ENCODE measurements at places on chromosomes 12 and 14.

GRCh38 chr14:52801014-52801712, 9.8 kb upstream of the GNPNAT1 start:
- peaks cover 8% of the 10 kb centered on the region for H3K4me1 ChIP-seq
- no peaks in the 10 kb centered on the region for H3K27me3 ChIP-seq
- DNase-seq = no peak
- H3K36me3 ChIP-seq = peaks cover 5% of the 10 kb centered on the region

DNA sequence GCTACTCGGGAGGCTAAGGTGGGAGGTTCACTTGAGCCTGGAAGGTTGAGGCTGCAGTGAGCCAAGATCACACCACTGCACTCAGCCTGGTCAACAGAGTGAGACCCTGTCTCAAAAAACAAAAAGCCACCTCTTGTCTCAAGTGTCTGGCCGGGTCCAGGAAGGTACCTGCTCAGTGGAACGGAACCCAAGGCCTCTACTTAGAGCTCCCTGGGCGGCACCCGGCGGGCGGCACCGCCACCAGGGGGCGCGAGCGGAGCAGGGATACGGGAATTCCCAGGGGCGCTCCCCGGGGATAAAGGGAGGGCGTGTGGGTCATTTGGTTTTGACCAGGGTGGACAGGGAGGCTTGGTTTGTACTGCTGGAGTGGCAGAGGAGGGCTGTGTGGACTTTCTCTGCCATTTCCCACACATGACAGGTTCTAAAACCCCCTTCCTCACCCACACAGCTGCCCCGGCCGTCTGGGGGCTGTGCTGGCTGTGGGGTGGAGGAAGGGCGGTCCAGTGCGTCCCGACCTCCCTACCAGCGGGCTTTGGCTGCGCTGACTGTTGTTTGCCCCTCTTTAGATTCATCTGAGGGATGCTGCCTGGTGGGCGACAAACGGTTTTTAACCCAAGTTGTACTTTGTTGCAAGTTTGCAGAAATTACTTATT, 91.4 kb downstream of the SETD3 start:
- H3K36me3 ChIP-seq = no peaks in the 10 kb centered on the region
- H3K27ac ChIP-seq = no peak overlapping the region
- H3K27me3 ChIP-seq = peaks cover 3% of the 10 kb centered on the region
- no peak overlapping the region for H3K4me3 ChIP-seq
- peak; percentile 27 for DNase-seq
- H3K4me1 ChIP-seq = peaks cover 22% of the 10 kb centered on the region

- no peak overlapping the region for H3K4me3 ChIP-seq
- no peaks in the 10 kb centered on the region for H3K36me3 ChIP-seq
- peaks cover 15% of the 10 kb centered on the region for H3K27me3 ChIP-seq
Observed at GRCh38 chr12:102496591-102496990, 16.2 kb upstream of the IGF1 start.

GRCh38 chr14:31395119-31395518, 25.2 kb downstream of the HEATR5A start:
- H3K27ac ChIP-seq = no peak overlapping the region
- DNase-seq = no peak
- no peaks in the 10 kb centered on the region for H3K4me1 ChIP-seq
- no peaks in the 10 kb centered on the region for H3K27me3 ChIP-seq
- H3K36me3 ChIP-seq = peaks cover 8% of the 10 kb centered on the region
- H3K4me3 ChIP-seq = no peak overlapping the region
